ENCODE measurements at places on chromosomes 7 and 10.

DNA sequence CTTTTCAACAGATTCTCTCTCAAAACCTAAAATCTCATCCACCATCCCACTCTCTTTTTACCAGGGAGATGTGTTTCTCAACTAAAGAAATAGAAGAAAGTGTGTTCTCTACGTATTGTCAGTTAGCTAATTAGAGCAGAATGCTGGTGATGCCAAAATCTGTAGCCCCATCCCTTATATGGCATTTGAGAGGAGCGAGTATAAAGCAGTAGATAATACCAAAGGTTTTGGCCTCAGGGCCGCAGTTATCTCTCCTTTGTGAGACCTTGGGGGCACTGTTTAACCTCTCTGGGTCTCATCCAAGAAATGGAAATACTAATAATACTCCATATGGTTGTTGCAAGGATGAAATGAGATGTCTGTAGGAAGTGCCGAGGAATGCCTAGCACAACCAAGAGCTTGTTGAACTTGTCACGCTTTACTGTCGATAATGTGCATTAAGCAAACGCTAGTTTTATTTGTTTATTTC lies 456 bp upstream of the DLD start:
- no peak for DNase-seq

- no peak for DNase-seq
Measured at GRCh38 chr10:89738551-89739209, 37.3 kb downstream of the KIF20B start.

GRCh38 chr10:96996275-96996965 lies 164.3 kb downstream of the LCOR start:
- DNase-seq: no peak

GRCh38 chr7:26060733-26061677 lies 91.0 kb upstream of the NFE2L3 start:
- DNase-seq: no peak

DNA sequence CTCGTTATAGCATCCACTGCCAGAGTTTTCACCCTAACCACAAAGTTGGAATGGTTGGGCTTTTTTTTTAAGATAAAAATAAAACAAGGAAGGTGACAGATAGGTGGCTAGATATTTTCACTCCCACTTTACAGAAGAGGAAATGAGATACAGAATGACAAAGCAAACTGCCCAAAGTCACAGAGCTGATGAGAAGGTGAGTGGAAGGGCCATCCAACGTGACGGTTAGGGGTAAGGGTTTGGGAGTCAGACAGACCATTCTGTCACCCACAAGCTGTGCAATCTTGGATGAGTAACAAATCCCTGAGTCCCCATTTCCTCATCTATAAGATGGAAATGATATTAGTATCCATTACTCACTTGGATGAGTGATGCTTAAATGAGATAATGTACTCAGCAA lies 106.9 kb upstream of the PDLIM1 start:
- no peak for DNase-seq

- DNase-seq: no peak
Measured at GRCh38 chr10:12271210-12271540, 75.2 kb downstream of the CDC123 start.

DNA sequence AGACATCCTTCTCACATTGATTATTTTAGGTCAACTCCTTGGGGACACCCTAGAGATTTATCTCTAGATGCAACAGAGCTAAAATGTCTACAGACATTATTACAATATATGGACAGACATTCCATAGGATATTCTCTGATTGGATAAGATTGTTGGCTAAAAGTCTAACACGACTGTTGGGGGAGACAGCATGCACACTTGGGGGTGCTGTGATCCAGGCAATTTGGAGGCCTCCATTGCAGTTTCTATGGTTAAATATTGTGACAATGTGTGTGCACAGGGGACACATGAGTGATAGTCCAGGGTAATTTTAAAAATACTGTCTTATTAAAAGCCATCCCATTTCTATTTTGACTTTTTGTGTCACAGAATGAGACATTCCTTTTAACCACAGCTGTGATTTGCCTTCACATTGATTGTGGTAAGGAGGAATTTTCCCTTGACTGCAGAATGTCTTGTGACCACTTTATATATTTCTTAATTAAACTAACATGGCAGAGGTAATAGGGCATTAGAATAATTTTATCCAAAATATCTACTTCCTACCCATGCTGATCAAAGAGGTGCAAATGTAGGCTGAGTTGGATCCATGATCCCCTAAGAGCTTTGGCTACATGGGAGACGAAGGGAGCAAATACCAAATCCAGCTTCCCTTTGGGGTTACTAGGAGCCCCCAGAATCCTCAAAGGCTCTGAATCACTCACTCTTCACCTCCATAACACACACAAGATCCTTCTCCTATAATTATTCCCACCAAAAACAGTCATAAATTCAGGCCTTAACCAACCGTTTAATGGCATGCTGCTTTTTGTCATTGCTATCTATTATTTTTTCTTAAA lies 7.3 kb downstream of the TFPI2 start:
- no peak for DNase-seq

GRCh38 chr10:125226005-125226404 lies 65.6 kb upstream of the CTBP2 start:
- DNase-seq: no peak

DNA sequence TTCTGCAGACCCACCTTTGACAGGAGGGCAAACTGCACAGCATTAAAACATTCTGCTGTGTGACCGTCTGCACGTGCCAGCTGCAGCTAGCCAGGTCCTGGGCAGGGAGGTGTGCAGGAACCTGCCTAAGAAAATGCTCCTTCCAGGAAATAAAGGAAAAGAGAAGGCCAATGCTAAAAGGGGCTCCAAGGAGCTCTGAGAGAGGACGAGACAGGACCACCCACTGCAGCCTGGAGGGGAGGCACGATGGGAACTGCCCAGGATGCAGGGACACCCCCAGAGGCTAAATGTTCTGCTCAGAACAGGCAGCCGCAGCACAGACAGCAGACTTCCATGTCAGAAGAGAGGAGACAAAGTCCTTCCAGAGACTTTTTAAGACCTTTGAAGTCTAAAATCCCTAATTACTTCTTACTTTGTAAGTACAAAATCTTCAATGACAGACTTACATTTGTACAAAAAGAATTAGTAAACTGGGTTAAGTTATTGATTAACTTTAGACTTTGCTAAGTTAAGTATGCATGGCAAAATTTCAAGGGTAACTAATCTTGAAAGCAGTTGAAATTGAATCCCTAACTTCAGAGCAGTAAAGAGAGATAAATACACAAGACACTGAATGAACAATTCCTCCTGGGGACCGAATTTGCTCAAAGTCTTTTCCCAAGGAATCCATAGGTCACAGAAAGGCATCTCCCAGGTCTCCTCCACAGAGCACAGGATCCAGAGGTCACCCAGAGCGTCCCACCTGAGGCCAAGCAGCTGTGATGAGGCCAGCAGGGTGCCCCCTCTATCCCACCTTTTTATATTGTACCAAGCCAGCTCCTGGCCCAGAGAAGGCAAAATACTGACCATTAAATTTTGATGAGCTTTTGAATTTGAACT lies 21.5 kb downstream of the HSPA12A start:
- DNase-seq: no peak

DNA sequence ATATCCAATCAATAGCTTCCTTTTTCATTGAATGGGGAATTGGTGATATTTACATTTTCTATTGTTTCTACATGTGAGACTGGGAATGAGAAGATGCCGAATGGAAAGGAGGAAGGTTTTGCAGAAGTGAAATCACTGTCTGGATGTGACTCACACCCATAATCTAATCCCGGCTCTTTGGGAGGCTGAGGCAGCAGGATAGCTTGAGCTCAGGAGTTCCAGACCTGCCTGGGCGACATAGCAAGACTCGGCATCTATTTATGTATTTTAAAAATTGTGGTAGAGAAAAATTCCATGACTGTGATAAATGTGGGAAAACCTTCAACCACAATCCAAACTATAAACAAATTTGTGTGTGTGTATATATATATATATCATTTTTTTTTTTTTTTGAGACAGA lies 10.9 kb upstream of the FIS1 start:
- no peak for DNase-seq

DNA sequence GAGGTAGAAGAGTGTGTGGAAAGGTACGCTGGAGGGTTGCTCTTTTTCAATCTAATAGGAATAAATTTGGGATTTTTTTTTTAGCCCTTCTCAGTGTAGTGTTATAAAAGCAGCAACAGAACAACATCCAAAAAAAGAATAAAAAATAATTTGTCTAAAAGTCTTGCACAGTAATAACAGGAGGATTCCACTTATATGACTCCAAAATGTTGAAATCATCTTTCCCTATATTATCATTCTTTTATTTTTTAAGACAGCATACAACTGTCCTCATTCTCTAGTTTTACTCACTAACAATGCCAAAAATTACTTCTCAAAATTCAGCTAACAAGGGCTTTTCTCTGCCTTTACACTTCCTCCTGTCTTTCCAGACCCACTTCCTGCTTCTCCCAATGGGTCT lies 27.8 kb downstream of the IL2RA start:
- DNase-seq: no peak

- no peak for DNase-seq
Measured at GRCh38 chr7:92815412-92815811, 21.0 kb downstream of the CDK6 start.

DNA sequence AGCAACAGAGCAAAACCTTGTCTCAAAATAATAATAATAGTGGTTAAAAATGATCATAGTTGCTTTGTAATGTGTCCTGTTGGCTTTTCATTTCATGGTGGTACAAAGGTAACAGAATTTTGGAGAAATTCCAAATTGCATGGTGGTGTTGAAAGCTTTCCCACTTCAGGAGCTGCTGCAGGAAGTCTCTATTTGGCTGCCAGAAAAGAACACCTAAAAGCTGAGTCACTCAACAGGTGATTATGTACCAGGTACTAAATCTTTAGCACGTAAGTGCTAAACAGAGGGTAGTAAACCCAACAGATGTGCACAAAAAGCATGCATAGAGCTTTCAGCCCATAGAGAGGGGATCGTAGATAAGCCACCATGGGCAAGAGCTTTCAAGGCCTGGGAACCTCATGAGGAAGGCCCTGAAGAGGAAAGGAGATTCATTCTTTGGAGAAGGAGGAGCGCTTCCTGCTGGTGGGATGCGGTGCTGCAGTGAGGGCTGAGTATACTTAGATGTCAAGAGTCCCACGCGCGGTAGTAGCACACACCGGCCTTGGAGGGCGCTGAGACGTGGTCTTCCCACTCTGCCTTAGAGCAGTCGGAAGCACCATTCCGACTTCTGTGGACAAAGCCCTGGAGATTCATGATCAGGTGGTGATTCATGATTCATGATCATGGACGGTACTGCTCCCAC lies 118.7 kb downstream of the RALA start:
- DNase-seq: peak; percentile 10

DNA sequence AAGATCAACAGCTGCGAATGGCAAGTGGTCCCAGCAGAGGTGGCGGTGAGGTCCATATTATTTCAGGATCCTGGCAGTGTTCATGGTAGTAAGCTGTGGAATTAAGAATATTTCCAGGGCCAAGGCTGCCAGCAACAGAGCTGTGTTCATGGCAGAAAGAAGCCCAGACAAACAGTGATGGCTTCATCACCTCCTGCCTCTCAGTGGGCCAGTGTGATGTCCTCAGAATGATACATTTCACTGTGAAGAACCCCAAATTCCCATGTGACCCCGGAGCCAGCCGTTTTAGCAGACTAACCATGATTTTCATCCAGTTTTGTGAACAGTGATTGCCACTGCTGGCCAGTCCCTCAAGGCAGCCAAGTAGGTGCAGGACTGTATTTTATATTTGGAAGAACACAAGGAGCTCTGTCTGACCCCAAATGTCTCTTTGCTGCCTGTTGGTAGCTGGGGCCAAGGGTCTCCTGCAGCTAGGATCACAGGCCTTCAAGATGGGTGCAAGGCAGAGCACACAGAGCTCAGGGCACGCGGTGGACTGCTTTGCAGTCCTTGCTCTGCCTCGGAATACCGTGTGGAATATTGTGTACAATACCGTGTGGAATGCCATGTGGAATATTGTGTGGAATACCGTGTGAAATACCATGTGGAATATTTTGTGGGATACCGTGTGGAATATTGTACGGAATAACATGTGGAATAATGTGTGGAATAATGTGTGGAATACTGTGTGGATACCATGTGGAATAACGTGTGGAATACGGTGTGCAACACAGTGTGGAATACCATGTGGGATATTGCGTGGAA lies 132.3 kb upstream of the CHST15 start:
- no peak for DNase-seq

DNA sequence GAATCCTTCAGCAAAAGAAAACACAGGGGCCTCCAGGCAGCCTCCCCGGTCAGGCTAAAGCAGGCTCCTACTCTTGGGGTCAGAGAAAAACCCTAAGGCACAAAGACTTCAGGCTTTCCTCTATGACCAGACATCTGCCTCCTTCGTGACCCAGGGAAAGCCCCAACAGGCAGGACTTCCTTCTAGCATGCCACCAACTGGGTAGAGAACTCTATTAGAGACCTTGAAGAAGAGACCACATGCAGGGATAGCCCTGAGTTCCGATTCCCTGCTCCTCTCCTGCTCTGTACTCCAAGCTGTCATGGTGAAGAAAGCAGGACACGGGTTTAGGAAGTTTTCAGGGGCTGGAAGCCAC lies 1.3 kb downstream of the TRPV6 start:
- no peak for DNase-seq

GRCh38 chr7:128891110-128891941 lies 19.2 kb downstream of the KCP start:
- no peak for DNase-seq

DNA sequence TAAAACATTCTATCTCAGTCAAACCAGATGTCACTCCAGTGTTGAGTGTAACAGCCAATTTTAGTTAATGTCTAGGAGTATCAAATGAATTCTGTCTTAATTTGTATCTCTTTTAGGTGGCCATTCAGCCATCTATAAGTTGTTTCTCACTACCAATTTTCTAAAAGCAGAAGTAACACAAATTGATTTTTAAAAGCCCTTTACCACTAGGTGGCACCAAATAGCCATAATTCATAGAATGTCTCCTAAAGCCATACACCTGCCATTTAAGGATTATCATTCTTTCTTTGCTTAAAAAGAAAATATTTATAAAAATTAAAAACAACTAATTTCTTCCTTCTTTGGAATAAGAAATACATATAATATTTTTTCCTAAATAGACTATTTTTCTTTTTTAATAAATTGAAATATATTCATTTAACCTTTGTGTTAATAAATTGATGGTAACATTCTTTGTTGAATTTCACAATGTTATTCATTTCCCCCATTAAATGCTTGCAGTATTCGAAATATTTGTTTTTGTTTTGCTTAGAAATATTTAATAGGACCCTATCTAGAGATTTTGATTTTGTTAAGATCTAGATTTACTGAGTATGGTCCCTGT lies 107.8 kb upstream of the PPP1R3A start:
- DNase-seq: no peak

- DNase-seq: no peak
Measured at GRCh38 chr7:98206451-98207330, 4.5 kb upstream of the BHLHA15 start.

- DNase-seq: no peak
Measured at GRCh38 chr10:21797984-21798765, 205.4 kb downstream of the DNAJC1 start.

GRCh38 chr10:121368347-121369025 lies 229.8 kb downstream of the FGFR2 start:
- DNase-seq: no peak

Measured in activated naive CD4-positive, alpha-beta T cell (primary cell).